Activated T-helper 1 cell treated with anti-CD3 and anti-CD28 coated beads, Interleukin-2, amount 50 U/mL, for 16 hours (primary cell): ENCODE measurements at places on chromosomes 5 and 9.

DNA sequence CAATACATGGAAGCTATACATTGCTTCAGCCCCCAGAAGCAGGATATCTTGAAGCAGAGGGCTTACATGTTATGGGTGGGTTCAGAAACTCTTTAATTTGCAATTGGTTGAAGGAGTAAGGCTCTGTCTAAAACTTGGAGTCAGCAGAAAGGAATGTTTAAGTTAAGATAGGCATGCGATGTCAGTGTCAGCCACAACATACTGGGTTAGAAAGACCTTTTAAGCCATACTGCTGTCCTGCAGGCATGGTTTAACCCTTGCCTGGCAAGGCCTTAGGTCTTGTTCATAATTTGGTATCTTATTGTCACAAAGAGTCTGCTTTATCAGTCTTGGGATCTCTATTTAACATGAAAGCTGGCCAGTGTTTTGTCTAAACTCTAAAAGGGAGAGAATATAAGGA is 1619.6 kb upstream of the WWC1 start:
- no peak for DNase-seq

DNA sequence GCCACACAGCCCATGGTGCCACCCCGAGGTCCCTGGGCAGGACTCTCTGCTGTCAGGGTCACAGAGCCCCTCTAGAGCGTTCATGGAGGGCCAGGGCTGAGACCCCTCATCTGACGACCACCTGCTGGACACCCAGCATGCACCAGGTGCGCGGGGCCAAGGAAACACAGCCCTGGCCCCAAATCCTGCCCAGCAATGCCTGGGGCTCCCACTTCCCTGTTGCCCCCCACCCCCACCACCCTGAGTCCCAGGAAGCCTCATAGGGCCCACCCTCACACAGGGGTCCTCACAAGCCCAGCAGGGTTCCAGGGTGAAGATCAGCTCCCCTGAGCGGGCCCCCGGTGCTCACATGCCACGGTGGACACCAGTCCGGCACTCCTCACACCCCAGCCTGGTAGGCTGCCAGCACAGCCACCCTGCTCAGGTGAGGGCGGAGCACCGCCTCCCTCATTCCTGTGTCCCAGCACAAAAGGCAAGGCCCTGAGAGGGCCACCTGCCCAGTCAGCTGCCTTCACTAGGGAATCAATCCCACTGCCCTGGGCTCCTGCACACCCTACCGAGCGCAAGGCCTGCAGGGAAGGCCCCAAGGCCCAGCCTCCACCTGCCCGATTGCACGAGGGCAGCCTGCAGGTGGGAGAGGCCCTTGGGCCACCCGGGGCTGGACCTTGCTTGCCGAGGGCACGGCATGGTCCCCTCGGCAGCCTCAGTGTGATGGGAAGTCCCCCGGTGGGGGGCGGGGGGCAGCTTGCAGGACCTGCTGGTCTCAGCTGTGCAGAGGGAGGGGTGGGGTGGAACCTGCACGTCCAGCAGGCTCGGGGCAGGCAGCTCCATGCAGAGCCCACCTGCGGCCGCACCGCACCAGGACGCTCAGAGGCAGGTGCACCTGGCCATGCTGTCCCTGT is 56.4 kb upstream of the UBAC1 start:
- DNase-seq = no peak

- no peak for DNase-seq
Observed at GRCh38 chr5:150638053-150638444, 2.4 kb upstream of the SYNPO start.

GRCh38 chr9:107838766-107839165 is 349.2 kb upstream of the KLF4 start:
- no peak for DNase-seq

- no peak for DNase-seq
Observed at GRCh38 chr9:85310573-85310972, 431.2 kb downstream of the AGTPBP1 start.

DNA sequence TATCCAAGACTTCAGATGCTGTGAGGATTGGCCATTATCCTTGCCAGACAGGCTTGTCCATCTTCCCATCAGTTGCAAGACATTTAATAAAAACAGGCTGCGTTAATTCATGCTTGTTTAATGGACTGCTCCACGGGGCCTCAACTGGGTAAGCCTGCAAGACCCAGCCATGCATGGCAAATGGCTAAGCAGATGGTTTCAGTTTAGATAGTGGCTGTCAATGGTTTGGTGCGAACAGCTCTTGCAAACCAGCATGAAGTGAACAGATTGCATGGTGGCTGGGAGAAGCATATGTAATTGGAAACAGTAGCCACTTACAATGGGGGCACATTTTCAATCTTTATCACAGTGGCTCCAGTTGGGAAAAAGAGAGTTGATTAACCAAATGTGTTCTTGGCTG is 628.2 kb upstream of the KLF4 start:
- no peak for DNase-seq

DNA sequence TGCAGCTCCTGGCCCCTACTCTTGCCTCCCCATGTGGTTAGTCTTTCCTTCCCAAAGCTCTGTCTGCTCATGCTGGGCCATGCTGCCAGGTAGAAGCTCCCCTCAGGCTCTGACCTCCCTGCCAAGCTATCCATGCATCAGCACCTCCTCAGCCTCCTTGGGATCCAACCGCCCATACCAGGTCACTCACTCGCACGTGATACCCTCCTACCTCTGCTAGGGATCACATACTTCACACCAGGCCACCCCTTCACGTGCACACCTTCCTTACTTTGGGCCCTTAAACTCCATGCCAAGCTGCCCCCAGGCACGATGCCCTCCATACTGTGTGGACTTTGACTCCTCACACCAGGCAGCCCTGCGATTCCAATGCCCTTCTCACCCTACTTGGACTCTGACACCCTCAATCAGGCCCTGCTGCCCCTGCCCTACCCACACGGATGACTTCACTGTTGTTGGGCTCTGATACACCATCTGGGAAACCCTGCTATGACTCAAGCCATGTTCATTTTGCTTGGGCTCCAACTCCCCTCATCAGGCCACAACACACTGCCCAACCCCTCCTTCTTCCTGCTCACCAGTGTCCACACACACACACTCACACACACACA is 34.1 kb downstream of the ZNF483 start:
- DNase-seq = no peak

DNA sequence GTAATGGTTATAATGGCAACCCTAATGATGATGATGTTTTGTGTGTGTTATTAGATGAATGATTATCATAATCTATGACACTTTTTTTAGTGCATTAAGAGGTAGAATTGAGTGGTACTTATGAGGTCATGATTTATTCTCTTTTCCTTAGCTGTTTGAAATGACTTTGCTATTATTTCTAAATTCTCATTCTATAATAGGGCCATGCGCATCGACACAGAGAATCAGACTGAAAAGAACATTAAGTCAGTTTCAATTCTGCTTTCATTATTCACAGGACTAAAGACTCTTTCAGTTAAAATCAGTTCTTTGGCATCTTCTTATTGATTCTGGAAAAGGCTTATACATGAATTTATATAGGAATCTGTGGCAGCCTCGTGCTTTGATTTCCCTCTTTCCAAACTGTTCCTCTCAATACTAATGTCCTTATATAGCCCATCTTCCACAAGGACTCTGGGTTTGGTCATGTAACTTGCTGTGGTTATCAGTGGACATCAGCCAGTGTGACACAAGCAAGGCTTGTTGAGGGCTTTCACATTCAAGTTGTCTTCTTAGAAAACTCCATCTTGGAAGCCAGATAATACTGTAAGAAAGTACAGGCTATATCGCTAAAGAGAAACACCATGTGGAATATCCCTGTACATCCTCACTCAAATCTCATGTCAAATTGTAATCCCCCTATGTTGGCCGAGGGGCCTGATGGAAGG is 140.3 kb upstream of the CHD1 start:
- DNase-seq = no peak

GRCh38 chr9:113238202-113238858 is 17.0 kb downstream of the SLC31A1 start:
- no peak for DNase-seq

- DNase-seq = no peak
Observed at GRCh38 chr5:151222054-151222789, 1.7 kb downstream of the CCDC69 start.

DNA sequence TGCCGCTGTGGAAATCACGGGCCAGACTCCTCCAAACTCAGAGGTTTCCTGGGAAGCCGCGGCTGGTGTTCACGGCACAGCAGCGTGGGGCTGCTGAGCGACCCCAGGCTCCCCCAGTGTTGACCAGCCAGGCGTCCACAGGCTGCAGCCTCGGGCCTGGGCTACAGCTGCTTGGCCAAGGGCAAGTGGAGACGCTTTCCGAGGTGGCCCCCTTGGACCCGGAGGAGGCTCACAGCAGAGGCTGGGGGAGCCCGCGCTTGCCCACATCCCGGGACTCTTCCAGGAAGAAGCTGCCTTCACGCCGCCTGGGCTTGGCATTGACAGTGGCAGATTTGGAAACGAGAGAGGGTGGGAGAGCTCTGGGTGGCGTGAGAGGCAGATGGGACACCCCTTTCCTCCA is 53.1 kb upstream of the FCN2 start:
- no peak for DNase-seq

DNA sequence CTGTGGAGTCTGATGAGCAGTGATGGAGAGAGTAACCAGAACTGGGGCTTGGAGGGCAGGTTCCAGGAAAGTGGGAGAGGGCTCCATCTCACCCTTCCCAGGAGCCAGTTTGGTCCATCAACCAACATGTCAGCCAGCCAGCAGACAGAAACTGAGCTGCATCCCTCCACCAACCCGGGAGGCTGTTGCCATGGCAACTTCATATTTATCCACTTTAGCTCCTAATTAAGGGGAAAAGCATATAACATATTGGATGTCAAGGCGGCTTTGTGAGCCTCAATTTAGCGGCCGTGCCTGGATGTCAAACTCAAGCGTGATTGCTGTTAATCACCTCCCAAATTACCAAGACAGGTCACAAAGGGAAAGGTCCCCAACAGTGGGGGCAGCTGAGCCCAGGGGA is 81.5 kb upstream of the ARAP3 start:
- DNase-seq = no peak

- no peak for DNase-seq
Observed at GRCh38 chr9:88236511-88237478, 98.5 kb upstream of the SPATA31C2 start.

- DNase-seq = no peak
Observed at GRCh38 chr9:98367371-98367900, 112.0 kb upstream of the TBC1D2 start.

DNA sequence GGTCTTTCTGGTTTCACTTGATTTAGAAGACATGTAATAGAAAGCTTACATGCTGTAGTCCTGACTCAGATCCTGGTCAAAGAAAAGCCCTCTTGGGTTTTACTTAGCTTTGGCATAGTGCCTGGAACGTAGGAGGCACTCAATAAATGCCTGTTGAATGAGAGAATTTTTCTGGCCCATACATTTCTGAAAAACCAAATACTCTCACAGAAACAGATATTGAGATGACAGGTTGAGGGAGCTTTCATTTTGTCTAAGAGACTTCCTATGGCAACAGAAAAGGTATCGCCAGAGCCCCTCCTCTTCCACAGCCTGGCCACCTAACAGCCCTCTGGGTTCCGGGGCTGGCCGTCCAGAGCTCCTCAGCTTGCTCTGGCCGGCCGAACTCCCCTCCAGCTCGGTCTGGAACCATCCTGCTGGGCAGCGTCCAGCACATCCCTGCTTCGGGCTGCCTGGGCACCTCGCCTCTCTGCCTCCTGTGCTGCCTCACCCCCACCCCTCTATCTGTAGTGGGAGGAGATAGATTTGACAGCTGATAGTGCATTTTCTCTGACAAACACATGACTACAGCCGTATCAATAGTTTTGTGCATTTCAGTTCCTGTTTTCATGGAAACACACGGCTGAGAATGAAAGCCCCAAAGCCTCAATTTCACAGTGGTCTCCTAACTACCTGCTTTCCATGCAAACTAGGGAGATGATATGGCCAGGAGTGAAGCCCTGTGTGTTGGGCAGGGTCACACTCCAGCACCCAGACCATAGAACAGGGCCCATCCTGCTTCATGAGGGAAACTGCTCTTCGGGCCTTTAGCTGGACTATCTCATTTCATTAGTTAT is 1.1 kb downstream of the IL4 start:
- no peak for DNase-seq

- DNase-seq = no peak
Observed at GRCh38 chr5:180343831-180344695, 9.1 kb downstream of the GFPT2 start.

DNA sequence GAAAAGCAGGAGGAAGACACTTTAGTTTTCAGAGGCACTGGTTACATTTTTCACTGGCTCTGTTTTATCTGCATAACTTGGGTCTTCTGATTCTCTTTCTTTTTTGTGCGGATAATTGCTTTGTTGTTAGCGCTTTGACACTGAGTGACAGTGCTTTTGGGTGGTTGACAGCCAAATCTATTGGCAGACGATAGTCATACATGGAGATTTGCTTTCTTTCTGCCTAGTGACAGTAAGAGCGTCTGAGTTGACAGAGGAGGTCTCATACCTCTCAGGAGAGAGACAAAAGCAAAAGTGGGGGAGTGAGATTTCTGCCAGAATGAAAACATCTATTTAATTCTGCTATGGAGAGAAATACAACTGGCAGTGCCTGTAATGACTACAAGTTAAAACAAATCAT is 2278.0 kb upstream of the WWC1 start:
- DNase-seq = no peak

DNA sequence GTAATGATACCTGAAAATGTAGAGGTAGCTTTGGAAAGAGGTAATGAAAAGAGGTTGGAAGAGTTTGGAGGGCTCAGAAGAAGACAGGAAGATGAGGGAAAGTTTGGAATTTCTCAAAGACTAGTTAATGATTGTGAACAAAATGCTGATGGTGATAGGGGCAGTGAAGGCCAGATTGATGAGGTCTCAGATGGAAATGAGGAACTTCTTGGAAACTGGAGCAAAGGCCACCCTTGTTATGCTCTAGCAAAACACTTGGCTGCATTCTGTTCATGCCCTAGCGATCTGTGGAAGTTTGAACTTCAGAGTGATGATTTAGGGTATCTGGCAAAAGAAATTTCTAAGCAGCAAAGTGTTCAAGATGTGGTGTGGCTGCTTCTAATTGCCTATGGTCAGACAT is 161.2 kb upstream of the SPEF2 start:
- DNase-seq = no peak

- DNase-seq = no peak
Observed at GRCh38 chr5:64822320-64822719, 53.6 kb downstream of the CWC27 start.

DNA sequence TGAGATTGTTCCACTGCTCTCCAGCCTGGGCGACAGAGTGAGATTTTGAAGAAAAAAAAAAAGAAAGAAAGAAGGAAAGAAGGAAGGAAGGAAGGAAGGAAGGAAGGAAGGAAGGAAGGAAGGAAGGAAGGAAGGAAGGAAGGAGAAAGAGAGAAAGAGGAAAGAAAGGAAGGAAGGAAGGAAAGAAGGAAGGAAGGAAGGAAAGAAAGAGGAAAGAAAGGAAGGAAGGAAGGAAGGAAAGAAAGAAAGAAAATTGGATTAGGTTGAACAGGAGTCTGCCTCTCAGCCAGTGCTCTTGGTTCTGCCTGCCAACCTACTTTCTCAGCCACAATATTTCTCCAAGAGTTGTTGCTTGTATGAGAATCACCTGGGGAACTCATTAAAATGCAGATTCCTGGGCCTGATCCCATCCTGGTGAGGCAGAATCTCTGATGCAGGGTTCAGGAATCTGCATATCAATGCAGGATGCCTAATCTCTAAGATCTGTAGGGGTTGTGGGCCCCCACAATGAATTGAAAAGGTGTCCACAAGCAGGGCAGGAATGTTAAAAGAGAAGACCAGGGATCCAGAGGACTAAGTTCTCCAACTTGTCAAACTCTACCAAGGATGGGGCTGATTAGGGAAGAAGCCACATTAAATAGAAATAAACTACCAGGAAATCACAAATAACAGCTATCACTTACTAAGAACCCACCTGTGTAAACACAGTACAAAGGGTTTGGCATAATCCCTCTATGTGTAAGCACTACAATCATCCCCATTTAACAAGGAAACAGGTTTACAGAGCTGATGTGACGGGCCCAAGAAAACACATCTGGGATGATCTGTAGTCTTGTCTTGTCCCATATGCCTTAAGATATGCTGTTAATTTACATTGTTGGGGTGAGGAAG is 23.4 kb upstream of the GALNT10 start:
- DNase-seq = no peak
